ENCODE measurements at places on chromosomes 1 and 21.

DNA sequence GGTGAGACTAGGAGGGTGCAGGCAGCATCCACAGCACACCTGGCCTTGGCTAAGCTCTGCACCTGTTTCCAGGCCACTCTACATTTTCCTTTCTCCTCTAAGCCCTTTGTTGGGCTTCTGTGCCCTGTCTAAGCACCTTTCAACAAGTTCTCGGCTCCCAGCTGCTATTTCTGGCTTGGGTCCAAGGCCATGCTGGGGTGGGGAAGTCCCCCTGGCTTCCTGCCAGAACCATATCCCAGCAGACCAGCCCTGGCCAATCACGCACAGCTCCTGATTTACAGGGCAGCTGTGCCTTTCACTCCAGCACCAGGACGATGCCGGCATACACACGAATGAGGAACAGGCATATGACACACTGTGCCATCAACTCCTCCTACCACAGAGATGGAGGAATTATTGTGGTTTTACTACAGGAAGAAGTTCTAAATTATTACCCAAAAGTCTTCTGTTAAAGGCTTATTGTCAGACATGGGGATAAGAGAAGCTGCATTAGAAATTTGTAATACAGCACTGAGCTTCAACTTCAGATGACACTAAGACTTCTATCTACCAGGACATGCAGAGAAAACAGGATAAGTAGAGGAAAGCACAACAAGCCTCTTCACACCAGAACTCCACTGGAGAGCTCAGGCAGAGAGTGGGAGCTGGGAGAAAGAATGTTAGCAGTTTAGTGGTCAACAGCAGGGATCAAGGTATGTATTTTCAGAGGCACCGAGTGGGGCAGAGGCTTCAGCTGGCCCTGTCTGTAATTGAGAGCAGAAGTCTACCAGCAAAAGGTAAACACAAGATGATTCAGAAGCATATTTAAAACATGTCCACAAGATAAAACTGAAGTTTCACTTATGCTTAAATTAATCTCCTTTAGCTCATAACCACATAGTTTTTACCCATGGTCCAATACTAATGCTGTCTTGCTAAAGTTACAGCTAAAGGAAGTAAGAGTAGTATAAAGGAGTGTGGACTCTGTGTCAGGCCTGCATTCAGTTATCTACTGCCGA lies 37.4 kb downstream of the TRIT1 start:
- peaks cover 60% of the 10 kb centered on the region for H3K4me1 ChIP-seq
- peaks cover 53% of the 10 kb centered on the region for H3K36me3 ChIP-seq
- H3K4me3 ChIP-seq = peak overlapping the region; percentile 16
- peak overlapping the region; percentile 78 for H3K27ac ChIP-seq

- DNase-seq = no peak
- no peak overlapping the region for H3K27ac ChIP-seq
- peaks cover under 1% of the 10 kb centered on the region for H3K4me1 ChIP-seq
- no peaks in the 10 kb centered on the region for H3K36me3 ChIP-seq
- peaks cover 7% of the 10 kb centered on the region for H3K27me3 ChIP-seq
- H3K4me3 ChIP-seq = no peak overlapping the region
Measured at GRCh38 chr1:218479436-218480115, 134.4 kb downstream of the TGFB2 start.

DNA sequence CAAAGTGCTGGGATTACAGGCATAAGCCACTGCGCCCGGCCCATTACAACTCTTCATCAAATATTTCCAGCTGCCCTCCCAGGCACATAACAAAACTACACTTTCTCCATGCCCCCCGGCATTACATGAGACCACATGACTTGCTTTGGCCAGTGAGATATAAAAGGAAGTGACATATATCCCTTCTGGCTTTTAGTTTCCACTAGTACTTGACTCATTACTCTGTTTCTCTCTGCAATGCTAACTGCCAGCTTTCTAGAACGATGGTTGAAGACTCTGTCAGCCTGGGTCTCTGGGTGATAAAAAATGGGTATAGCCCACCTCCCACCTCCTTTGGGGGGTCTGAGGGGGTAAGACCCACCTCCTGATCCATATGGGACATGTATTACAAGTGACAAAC lies 24.2 kb downstream of the ABL2 start:
- no peak for DNase-seq
- H3K27ac ChIP-seq = peak overlapping the region; percentile 63
- no peak overlapping the region for H3K4me3 ChIP-seq
- H3K27me3 ChIP-seq = no peaks in the 10 kb centered on the region
- peaks cover 35% of the 10 kb centered on the region for H3K4me1 ChIP-seq

DNA sequence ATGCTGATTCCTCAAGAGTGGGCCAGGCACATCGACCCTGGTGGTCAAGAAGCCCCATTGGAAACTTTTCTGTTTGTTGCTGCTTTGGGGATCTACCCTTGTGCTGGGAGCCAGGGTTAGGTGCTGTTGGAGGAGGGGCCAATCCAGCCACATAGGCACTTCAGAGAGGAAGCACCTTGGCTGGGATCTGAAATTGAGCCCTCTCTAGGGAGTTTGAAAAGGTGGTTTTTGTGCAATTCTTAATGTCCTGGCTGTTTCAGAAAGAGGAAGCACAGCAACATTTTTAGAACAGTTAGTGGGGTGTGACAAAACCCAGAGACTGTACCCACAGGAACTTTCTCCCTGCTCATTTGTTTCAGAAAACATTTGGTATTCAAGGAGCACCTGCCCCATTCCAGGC lies 17.2 kb upstream of the BEND5 start:
- peaks cover 25% of the 10 kb centered on the region for H3K4me1 ChIP-seq
- no peak overlapping the region for H3K4me3 ChIP-seq
- no peak for DNase-seq
- no peak overlapping the region for H3K27ac ChIP-seq
- H3K36me3 ChIP-seq = no peaks in the 10 kb centered on the region
- H3K27me3 ChIP-seq = peaks cover 16% of the 10 kb centered on the region

- DNase-seq = no peak
- H3K4me3 ChIP-seq = no peak overlapping the region
- H3K36me3 ChIP-seq = no peaks in the 10 kb centered on the region
- peaks cover 4% of the 10 kb centered on the region for H3K27me3 ChIP-seq
- no peaks in the 10 kb centered on the region for H3K4me1 ChIP-seq
Measured at GRCh38 chr1:15330028-15330427, 79.7 kb upstream of the EFHD2 start.

DNA sequence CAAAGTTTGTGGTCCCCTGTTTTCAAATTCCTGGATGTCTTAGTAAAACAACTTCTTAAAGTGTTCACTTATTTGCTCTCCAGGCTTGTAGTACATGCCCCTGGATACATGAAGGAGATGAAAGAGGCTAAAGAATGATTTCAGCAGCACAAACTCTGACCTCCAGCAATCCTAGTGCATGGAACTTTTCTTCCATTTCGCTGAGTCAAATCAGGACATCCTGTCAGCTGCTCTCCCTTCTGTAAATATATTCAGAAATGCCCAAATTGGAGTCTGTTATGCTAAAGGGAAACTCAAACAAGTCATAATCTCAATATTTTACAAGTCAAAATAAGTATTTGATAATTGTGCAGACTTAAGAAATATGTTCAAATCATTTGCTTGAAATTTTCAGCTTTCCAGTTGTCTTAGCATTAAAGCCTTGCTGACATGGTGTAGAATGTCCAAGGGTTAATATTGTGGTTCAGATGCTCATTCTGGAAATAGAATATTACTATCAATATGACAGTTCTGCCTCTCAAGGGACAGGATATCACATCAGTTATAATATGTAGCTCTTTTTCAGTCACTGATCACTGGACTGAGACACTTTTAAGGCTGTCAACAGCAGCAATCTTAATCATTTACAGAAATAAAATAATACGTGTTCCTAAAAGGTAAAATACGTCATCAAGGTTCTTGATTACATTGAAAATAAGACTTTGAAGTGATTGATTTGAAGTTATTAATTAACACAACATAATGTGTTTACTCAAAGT lies 1157.3 kb downstream of the PLA2G4A start:
- no peak overlapping the region for H3K27ac ChIP-seq
- no peaks in the 10 kb centered on the region for H3K36me3 ChIP-seq
- no peak overlapping the region for H3K4me3 ChIP-seq
- H3K4me1 ChIP-seq = no peaks in the 10 kb centered on the region

- H3K27ac ChIP-seq = no peak overlapping the region
- H3K4me3 ChIP-seq = no peak overlapping the region
- peaks cover 2% of the 10 kb centered on the region for H3K4me1 ChIP-seq
- H3K27me3 ChIP-seq = no peaks in the 10 kb centered on the region
- peaks cover 47% of the 10 kb centered on the region for H3K36me3 ChIP-seq
Measured at GRCh38 chr1:220007438-220007837, 38.9 kb downstream of the EPRS1 start.

DNA sequence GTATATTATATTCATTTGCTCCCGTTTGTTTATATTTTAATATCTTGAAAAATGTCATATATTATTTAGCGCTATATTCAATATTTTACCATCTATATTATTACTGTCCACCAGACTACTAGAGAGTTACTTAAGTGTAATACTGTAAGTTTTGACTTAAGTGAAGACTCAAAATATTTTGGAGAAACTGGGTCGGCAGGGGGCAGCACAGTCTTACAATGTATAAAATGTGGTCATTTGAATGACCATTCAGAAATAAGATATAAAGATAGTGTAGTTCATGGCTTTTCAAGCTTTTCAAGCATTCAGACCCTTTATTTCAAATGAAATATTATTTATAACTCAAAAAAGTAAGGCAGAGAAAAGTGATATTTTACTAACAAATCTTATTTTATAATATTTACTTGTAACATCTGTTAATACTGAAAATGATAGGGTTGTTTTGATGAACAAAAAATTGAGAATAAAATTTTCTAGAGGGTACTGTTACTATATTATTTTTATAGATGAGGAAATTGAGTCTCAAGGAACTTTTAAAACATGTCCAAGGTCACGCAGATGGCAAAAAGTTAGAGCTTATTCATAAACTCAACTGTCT lies 89.0 kb upstream of the SERTAD4 start:
- no peaks in the 10 kb centered on the region for H3K4me1 ChIP-seq
- H3K36me3 ChIP-seq = no peaks in the 10 kb centered on the region
- peaks cover 27% of the 10 kb centered on the region for H3K27me3 ChIP-seq
- no peak overlapping the region for H3K27ac ChIP-seq
- peak; percentile 80 for DNase-seq
- H3K4me3 ChIP-seq = no peak overlapping the region

- H3K4me1 ChIP-seq = no peaks in the 10 kb centered on the region
- no peaks in the 10 kb centered on the region for H3K36me3 ChIP-seq
- no peak overlapping the region for H3K4me3 ChIP-seq
- H3K27ac ChIP-seq = no peak overlapping the region
Measured at GRCh38 chr1:210758761-210759160, 375.2 kb downstream of the KCNH1 start.

- no peak overlapping the region for H3K27ac ChIP-seq
- peaks cover 28% of the 10 kb centered on the region for H3K27me3 ChIP-seq
- H3K36me3 ChIP-seq = no peaks in the 10 kb centered on the region
- H3K4me1 ChIP-seq = no peaks in the 10 kb centered on the region
- no peak for DNase-seq
- no peak overlapping the region for H3K4me3 ChIP-seq
Measured at GRCh38 chr1:233393926-233394680, 66.6 kb downstream of the MAP3K21 start.

GRCh38 chr1:46571691-46572225 lies 20.3 kb upstream of the KNCN start:
- no peaks in the 10 kb centered on the region for H3K27me3 ChIP-seq
- H3K4me3 ChIP-seq = no peak overlapping the region
- DNase-seq = no peak
- H3K36me3 ChIP-seq = peaks cover 21% of the 10 kb centered on the region

GRCh38 chr1:77421504-77422233 lies 139.8 kb downstream of the AK5 start:
- peak; percentile 22 for DNase-seq
- H3K36me3 ChIP-seq = peaks cover 34% of the 10 kb centered on the region
- H3K27me3 ChIP-seq = no peaks in the 10 kb centered on the region
- H3K27ac ChIP-seq = no peak overlapping the region
- H3K4me1 ChIP-seq = peaks cover 51% of the 10 kb centered on the region

GRCh38 chr1:91683598-91683951 lies 182.9 kb downstream of the CDC7 start:
- H3K27ac ChIP-seq = no peak overlapping the region
- peaks cover 5% of the 10 kb centered on the region for H3K36me3 ChIP-seq
- DNase-seq = no peak
- H3K27me3 ChIP-seq = no peaks in the 10 kb centered on the region
- H3K4me1 ChIP-seq = peaks cover 23% of the 10 kb centered on the region

- H3K4me3 ChIP-seq = no peak overlapping the region
- no peaks in the 10 kb centered on the region for H3K36me3 ChIP-seq
- no peaks in the 10 kb centered on the region for H3K27me3 ChIP-seq
- DNase-seq = peak; percentile 80
Measured at GRCh38 chr1:1290238-1290731, 10.0 kb downstream of the SCNN1D start.

- H3K27me3 ChIP-seq = no peaks in the 10 kb centered on the region
- no peak for DNase-seq
- no peaks in the 10 kb centered on the region for H3K4me1 ChIP-seq
- H3K36me3 ChIP-seq = peaks cover 18% of the 10 kb centered on the region
Measured at GRCh38 chr21:36274128-36274527, 45.9 kb upstream of the MORC3 start.

- H3K27ac ChIP-seq = no peak overlapping the region
- no peak for DNase-seq
- H3K4me3 ChIP-seq = no peak overlapping the region
- H3K27me3 ChIP-seq = no peaks in the 10 kb centered on the region
Measured at GRCh38 chr1:113734357-113735055, 24.8 kb downstream of the PHTF1 start.

GRCh38 chr1:1225238-1225845 lies 6.5 kb downstream of the SDF4 start:
- no peaks in the 10 kb centered on the region for H3K27me3 ChIP-seq
- peaks cover 29% of the 10 kb centered on the region for H3K4me1 ChIP-seq
- no peak for DNase-seq
- H3K27ac ChIP-seq = no peak overlapping the region

- peaks cover 10% of the 10 kb centered on the region for H3K27me3 ChIP-seq
- no peaks in the 10 kb centered on the region for H3K4me1 ChIP-seq
- no peak overlapping the region for H3K4me3 ChIP-seq
Measured at GRCh38 chr1:164320790-164321731, 237.9 kb upstream of the PBX1 start.

DNA sequence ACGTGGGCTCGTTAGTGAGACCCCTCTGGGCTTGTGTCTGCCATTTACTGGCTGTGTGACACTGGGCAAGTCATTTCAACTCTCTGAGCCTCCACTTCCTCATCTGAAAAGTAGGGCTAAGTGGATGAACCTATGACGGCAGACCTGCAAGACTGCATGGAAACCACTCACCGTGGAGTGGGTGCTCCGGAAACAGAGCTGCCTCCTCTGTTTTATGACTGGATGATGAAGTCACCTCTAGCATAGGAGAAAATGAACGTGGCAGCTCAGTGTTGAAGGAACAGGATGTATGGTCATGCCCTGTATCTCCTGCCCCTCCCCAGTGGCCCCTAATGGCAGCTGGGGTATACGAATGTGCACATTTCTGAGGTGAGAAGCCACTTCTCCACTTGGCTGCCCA lies 40.5 kb downstream of the STPG1 start:
- no peak overlapping the region for H3K4me3 ChIP-seq
- H3K27ac ChIP-seq = no peak overlapping the region
- H3K4me1 ChIP-seq = no peaks in the 10 kb centered on the region
- no peak for DNase-seq
- no peaks in the 10 kb centered on the region for H3K27me3 ChIP-seq

- no peaks in the 10 kb centered on the region for H3K4me1 ChIP-seq
- no peak for DNase-seq
- no peak overlapping the region for H3K4me3 ChIP-seq
- H3K36me3 ChIP-seq = no peaks in the 10 kb centered on the region
- H3K27me3 ChIP-seq = peaks cover 2% of the 10 kb centered on the region
- H3K27ac ChIP-seq = no peak overlapping the region
Measured at GRCh38 chr21:28431022-28431421, 561.7 kb downstream of the LTN1 start.
